Activated CD4-positive, alpha-beta T cell treated with anti-CD3 and anti-CD28 coated beads, Interleukin-2, amount 10 ng/mL, durations not matched to agents 7 days and 5 days (primary cell): ENCODE measurements at places on chromosomes 12 and 14. TPM values are rescaled to one million over a fixed set of nuclear protein-coding genes. Genes with fewer than 3 reads are reported as not detected.

The CTSG gene
- total RNA-seq: not detected

The ZCCHC8 gene
- 45.1 TPM for total RNA-seq

GRCh38 chr14:94121485-94121884, 7.9 kb downstream of the IFI27L2 start:
- H3K27me3 ChIP-seq: no peaks in the 10 kb centered on the region
- no peak overlapping the region for H3K27ac ChIP-seq
- H3K36me3 ChIP-seq: no peaks in the 10 kb centered on the region
- peaks cover 4% of the 10 kb centered on the region for H3K4me1 ChIP-seq

- no peaks in the 10 kb centered on the region for H3K36me3 ChIP-seq
- no peak overlapping the region for H3K4me3 ChIP-seq
- no peaks in the 10 kb centered on the region for H3K4me1 ChIP-seq
- H3K27me3 ChIP-seq: peaks cover 4% of the 10 kb centered on the region
Observed at GRCh38 chr14:95041477-95042020, 115.8 kb downstream of the DICER1 start.

- DNase-seq: no peak
- no peak overlapping the region for H3K4me3 ChIP-seq
- H3K36me3 ChIP-seq: no peaks in the 10 kb centered on the region
- H3K4me1 ChIP-seq: no peaks in the 10 kb centered on the region
- peaks cover 7% of the 10 kb centered on the region for H3K27me3 ChIP-seq
Observed at GRCh38 chr12:84919271-84919670, 6.7 kb upstream of the SLC6A15 start.

GRCh38 chr12:16271062-16271461, 6.4 kb downstream of the SLC15A5 start:
- no peaks in the 10 kb centered on the region for H3K27me3 ChIP-seq
- no peaks in the 10 kb centered on the region for H3K36me3 ChIP-seq
- no peak overlapping the region for H3K27ac ChIP-seq

GRCh38 chr12:26044007-26044394, 80.8 kb downstream of the BHLHE41 start:
- DNase-seq: no peak
- no peak overlapping the region for H3K4me3 ChIP-seq
- H3K36me3 ChIP-seq: no peaks in the 10 kb centered on the region

DNA sequence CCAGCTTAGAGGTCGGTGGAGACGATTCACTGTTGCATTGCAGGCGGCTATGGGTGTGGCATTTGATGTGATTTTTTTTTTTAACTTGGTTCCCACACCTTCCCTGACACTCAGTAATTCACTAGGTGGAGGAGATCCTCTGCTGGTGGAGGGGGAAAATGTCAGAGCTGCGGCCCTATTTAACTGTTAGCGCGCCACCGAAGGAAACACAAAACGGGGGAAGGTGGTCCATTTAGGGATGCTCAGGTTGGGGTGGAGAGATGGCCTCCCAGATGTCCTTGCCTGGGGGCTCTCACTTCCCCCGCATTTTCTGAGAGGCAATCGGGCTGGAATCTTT, 4.3 kb upstream of the HOXC12 start:
- H3K27me3 ChIP-seq: peaks cover 94% of the 10 kb centered on the region
- peaks cover 5% of the 10 kb centered on the region for H3K36me3 ChIP-seq
- peak overlapping the region; percentile 9 for H3K27ac ChIP-seq
- no peak for DNase-seq
- no peak overlapping the region for H3K4me3 ChIP-seq

DNA sequence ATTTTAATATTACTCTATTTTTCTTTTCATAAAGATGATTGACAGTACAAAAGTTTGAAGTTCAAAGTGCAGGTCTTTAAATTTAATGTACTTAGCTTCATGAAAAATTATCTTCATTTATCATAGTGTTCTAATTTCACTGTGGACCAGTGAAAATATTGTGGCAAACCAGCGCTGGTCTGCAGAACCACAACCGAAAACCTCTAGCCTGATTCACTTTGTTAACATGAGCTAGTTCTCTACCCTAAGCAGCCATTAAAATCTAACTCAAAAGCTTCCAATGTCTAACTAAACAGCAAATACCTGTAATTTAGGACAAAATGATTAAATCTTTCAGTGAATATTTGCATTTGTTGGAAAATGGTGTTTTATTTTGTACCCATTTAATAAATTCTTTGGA, 161.1 kb upstream of the TMTC2 start:
- DNase-seq: no peak
- no peak overlapping the region for H3K4me3 ChIP-seq
- H3K36me3 ChIP-seq: no peaks in the 10 kb centered on the region
- H3K27ac ChIP-seq: no peak overlapping the region
